ENCODE measurements at places on chromosomes 6 and 20.
A peak's percentile ranks its signal among the peaks of the same experiment; 100 is the strongest.

- no peak for DNase-seq
Measured at GRCh38 chr6:4864519-4864918, 88.3 kb downstream of the CDYL start.

DNA sequence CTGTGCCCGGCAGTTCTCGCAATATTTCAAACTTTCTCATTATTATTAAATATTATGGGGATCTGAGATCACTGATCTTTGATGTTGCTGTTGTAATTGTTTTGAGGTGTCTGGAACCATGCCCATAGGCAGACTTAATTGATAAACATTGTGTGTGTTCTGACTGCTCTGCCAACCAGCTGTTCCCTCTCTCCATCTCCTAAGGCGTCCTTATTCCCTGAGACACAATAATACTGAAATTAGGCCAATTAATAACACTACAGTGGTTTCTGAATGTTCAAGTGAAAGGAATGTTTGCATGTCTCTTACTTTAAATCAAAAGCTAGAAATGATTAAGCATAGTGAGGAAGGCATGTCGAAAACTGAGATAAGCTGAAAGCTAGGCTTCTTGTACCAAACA lies 7.6 kb downstream of the MAPK14 start:
- DNase-seq: no peak

GRCh38 chr6:138145402-138145801 lies 16.3 kb upstream of the ARFGEF3 start:
- DNase-seq: no peak

DNA sequence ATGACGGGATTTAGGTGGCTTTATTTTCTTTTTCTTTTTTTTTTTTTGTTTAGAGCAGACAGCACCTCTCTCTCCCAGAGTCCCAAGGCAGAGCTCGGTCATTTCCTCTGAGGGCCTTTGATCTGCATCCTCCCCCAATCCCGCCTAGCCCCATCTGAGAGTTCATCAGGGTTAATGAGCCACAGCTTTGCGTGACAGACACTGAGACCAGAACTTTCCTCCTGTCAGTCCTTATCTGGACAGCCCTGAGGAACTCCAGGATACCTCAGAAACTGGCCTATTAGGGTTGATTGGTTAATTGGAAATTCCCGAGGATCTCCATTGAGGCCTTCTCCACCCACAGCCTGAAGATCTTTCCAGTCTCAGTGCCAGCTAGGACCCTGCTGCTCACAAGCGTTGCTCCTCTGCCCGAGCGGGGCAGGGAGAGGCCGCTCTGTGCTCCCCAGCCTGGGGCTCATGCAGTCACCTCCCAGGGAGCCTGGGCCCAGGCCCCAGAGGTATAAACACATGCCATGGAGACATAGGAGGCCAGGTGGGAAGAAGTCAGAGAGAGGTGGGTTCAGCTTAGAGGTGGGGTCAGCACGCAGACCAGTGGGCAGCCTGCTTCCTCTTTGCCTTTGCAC lies 1.4 kb upstream of the LRRN4 start:
- DNase-seq: no peak

DNA sequence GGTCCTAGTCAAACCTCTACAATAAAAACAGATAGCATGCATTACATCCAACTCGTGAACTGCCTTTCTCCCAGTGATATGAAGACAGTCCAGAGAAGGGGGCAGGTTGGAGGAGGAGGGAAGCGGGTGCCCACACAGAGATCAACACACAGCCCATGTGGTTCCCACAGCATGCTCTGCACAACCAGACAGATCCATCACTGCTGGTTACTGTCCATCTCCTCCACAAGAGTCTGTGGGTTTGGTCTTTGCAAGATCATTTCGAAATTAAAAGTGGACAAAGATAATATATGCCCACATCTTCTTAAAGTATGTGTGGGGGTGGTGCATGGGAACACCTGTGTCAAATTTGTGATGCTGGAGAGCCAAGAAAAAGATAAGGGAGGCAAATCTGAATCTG lies 215.5 kb downstream of the GMDS start:
- DNase-seq: no peak

DNA sequence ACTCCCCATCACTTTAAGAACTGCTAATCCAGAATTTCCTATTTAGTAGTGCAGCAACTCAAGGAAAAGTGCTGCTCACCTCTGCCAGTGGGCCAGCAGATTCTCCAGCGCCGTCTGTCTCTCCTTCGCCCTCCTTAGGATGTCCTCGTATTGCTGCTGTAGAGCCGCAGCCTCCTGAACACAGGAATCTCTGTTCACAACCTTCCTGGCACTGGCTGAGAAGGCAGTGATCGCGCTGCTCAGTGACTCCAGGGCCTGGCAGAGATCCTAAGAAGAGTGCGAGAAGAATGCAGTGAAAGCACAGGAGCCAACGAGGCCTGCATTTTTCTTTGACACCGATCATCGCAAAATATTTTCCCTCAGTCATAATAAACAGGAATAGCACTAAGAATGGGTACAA lies 209.0 kb downstream of the SYNE1 start:
- no peak for DNase-seq

- DNase-seq: no peak
Measured at GRCh38 chr20:25246182-25246999, 1.5 kb upstream of the PYGB start.

GRCh38 chr20:59632541-59633113 lies 28.3 kb downstream of the PHACTR3 start:
- no peak for DNase-seq

- no peak for DNase-seq
Measured at GRCh38 chr6:131910219-131910589, 41.0 kb downstream of the CCN2 start.

GRCh38 chr6:7644417-7644816 lies 54.4 kb downstream of the SNRNP48 start:
- DNase-seq: no peak

GRCh38 chr6:166750108-166750793 lies 123.2 kb upstream of the RPS6KA2 start:
- DNase-seq: no peak

GRCh38 chr6:36160147-36160760 lies 29.9 kb downstream of the MAPK13 start:
- DNase-seq: no peak

DNA sequence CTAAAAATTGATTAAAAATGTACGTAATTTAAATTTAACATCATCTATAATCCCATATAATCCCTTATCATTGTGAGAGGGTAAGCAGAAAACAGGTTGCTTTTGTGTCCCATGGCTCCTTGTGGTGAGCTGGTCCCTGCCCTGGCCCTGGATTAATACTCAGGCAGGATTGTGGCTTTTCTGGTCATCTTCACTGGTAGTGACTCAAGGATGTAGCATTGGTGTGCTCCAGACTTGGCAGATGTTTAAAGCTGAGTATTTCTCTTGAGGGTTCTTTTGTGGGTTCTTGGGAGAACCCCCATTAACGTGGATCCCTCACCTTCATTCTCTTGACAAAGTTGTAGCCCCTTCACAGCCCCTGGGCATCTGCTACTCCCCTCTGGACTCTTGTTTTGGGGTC lies 39.3 kb downstream of the SNRNP48 start:
- DNase-seq: no peak

DNA sequence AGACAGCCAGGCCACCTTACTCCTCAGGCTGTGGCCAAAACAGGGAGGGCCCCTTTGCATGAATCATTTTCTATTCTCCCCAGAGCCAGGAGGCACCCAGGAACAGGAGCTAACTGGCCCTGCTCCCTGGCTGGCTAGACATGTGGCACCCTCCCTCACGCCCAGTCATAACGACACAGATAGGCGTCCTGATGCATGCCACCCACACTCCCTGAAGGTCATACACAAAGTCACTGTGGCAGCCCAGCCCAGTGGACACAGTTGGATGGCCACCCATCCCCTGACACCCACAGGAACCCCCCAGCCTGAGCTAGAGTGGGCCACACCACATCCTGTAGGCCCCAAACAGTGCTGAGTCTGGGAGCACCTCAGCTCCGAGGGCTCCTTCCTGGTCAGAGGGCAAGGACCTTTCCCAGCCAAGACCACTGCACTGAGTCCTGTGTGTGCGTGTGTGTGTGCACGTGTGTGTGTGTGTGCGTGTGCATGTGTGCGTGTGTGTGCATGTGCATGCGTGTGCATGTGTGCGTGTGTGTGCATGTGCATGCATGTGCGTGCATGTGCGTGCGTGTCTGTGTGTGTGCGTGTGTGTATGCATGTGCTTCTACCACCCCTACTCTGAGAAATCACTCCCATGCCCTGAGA lies 21.6 kb downstream of the TFEB start:
- DNase-seq: no peak

DNA sequence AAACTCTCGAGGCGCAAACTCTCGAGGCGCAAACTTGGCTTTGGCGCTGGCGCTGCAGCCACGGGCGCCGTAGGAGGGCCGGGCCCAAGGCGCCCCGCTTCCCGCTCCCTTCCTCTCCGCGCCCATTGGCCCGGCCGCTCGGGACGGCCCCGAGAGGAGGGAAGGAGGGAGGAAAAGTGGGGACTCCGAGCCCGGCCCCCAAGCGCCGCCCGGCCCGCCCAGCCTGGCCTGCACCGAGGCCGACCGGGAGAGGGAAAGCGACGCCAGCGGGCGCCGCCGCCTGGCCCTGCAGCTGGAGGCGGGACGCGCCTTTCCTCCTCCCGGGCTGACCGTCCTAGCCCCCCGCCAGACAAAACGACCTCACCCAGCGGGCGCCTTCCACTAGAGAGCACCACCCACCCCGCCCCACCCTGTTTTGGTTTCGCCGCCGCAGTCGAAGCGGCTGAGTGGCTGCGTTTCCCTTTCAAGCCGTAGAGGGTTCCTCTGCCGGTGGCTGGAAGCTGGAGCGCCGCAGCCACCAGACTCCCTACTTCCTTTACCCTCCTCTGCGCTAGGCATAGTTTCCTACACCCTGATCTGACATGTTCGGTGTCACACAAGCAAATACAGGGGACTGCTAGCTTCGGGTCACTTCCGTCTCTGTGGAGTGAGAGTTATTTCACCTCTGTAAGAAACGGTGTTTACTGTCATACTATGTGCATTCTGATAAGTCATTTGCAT lies at the start of gene MBOAT1:
Gene MBOAT1 (minus strand): TSS at position 78 of the 720 bp plus-strand sequence. CDS start 235 bp downstream, outside the sequence.
- peak; percentile 90 for DNase-seq

GRCh38 chr6:136236466-136237293 lies 13.4 kb downstream of the MTFR2 start:
- no peak for DNase-seq

GRCh38 chr6:114747995-114748625 lies 405.3 kb upstream of the HS3ST5 start:
- DNase-seq: peak; percentile 50

DNA sequence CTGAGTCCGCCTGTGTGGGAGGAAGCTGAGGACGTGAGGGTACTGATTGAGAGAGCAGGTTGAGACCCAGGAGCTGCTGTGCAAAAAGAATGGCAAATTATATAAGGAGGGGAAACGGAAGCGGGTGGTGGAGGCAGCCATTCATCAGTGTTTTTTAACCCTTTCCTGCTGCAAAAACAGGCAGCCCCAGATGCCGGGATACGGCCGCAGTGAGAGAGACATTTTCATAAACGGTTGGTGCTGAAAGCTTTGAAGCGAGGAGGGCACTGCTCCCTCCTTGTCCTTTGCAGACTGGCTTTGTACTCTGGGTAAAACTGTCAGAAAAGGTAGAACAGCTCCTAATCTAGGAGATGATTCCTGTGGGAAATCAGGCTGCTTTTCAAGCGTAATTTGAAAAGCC lies 56.4 kb downstream of the TTI1 start:
- no peak for DNase-seq

- DNase-seq: no peak
Measured at GRCh38 chr6:1825277-1825676, 215.6 kb downstream of the FOXC1 start.

- DNase-seq: peak; percentile 28
Measured at GRCh38 chr6:56314683-56315523, 67.5 kb upstream of the COL21A1 start.

- no peak for DNase-seq
Measured at GRCh38 chr20:40680161-40680959, 8.7 kb downstream of the MAFB start.

GRCh38 chr6:138677538-138677937 lies 96.0 kb upstream of the CCDC28A start:
- no peak for DNase-seq

DNA sequence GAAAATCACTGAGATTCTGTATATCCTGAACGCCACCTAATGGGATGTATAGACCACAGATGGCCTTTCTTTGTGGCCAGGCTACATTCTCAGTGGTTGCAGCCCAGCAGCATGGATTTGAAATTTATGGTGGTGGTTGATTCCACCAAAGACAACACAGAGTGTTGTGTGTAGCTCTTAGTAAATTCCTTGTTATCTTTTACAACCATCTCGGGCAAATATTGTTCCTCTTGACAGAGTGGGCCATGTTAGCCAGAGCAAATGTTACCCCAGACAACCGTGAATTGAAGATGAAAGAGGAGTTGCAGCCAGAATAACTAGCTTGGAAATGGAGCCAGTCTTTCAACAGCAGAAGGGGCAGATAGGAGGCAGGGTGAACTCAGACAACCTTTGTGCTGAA lies 39.5 kb downstream of the SLC24A3 start:
- DNase-seq: no peak

GRCh38 chr6:138592749-138593123 lies 93.4 kb upstream of the NHSL1 start:
- DNase-seq: no peak

GRCh38 chr6:136923116-136923953 lies 1.2 kb downstream of the SLC35D3 start:
- DNase-seq: no peak

DNA sequence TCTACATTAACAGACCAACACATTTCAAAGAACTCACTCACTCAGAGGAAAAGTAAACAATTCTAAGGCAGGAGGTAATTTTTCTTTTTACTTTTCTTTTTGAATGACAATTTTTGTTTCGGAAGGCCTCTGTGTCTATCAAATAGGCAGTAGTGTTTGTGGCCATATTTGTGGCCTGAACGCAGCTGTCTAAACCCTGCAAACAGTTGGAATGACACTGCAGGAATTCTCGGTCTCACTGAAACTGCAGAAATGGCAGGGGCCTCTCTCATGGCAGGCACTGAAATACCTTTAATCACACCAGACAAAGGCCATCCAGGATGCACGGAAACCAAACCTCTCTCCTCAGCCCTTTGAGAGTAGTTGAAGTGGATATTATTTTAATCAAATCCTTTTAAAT lies 30.4 kb downstream of the FYN start:
- no peak for DNase-seq

DNA sequence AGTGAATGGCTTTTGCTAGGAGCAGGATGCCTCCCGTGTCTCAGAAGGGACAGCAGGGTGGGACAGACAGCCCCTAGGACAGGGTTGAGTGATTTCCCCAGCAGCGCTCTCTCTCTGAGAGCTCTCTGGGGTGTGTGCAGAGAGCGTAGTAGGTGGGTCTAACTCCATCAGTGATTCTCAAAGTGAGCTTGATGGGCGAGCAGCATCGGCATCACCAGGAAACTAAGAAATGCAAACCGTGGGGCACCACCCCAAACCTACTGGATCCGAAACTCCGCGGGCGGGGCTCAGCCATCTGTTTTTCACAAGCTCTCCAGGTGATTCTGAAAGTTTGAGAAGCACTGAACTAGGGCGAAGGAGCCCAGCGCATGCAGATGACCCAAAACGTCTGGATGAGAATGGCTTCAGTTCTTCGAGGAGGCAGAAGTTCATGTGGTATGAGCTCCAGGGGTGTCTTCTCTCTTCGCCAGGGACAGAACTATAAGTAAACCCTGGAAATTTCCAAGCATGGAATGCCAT lies 119.6 kb upstream of the RNF24 start:
- DNase-seq: no peak

Measured in NCI-H1105 treated with DMSO at 0.1 percent for 48 hours (cell line).